ENCODE measurements at places on chromosomes 2 and 18.

GRCh38 chr2:42754021-42754775 lies 9.7 kb downstream of the OXER1 start:
- no peak for DNase-seq

GRCh38 chr18:49846361-49846662 lies 33.0 kb upstream of the ACAA2 start:
- no peak for DNase-seq

DNA sequence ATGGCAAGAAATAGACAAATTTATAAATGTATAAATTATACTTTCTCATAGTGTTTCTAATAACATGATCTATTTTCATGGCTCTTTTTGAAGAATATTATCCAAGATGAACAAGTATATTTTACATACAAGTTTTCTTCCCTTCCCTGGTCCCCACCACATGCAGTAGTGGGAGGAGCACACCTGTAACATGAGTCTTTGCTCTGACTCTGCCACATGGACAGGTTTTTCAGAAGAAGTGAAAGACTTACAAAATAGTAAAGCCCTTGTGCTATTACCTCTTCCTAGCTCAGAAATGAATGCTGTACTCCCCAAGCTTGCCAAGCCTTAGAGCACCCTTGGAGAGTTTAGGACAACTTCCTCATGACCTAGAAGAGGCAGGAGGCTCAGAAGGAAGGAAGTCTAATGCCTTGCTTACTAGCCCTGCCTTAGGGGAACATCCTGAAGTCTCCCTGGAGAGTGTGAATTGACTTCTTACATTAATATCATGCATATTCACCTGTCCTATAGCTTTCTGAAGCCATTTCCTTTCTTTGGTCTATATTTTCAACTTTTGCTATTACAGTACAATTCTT lies 18.4 kb downstream of the MXD1 start:
- no peak for DNase-seq

GRCh38 chr2:126846241-126846640 lies 52.4 kb upstream of the TEX51 start:
- no peak for DNase-seq

DNA sequence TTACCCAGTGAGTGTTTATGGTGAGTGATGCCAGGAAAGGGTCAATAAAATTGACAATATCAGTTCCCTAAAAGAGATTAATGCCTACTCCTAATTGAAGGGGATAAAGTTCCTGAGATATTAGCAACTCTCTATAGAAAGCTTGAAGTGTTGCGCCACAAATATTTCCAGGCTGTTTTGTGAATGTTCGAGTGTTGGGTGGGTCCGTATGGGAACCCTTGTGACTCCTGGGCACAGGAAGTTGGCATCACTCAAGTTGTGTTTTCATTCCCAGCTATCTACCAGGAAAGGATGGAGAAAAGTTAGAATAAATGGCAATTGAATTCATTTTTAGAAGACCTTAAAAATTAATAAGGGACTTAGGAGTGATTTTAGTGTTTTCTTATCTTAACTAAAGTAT lies 472.7 kb downstream of the THSD7B start:
- DNase-seq = no peak
